ENCODE measurements at places on chromosomes 12 and 14.

- DNase-seq: no peak
These were observed 18.0 kb upstream of the RFX4 start for GRCh38 chr12:106564678-106565329.

- no peak for DNase-seq
These were observed 464.0 kb downstream of the RAD51B start for GRCh38 chr14:68283378-68284123.

DNA sequence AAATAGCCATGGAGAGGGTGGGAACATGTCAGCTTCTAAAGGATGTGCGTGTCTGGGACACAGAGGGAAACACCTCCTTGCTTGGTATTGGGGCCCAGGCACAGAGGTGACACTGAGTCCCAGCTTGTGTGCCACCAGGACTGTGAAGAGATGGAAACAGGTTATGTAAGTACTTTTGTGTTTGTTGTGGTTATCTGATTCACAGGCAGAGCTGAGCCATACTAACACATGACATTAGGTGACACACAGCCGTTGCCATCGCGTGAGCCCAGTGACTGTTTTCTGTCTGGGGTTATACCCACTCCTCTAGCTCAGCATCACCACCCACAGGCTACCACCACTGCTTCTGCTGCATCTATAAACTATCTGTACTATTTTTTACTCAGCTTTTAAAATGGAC lies 12.1 kb upstream of the FLVCR2 start:
- no peak for DNase-seq

DNA sequence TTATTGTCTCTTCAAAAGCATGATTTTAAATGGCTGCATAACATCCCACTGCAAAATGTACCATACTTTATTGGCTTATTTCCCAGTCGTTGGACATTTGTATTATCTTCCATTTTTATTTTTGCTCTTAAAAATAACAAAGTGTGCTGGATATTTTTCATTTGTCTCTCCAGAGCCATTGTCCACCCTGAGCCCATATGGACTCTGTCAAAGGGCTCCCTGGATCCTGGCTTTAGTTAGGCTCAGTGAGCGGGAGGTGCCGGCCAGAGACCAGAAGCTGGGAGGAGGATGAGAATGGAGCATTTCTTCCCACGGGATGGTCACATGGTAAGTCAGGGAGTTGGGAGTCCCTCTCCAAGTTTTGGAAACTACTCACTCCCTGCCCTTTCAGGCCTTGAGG lies 296.9 kb downstream of the NUAK1 start:
- no peak for DNase-seq

DNA sequence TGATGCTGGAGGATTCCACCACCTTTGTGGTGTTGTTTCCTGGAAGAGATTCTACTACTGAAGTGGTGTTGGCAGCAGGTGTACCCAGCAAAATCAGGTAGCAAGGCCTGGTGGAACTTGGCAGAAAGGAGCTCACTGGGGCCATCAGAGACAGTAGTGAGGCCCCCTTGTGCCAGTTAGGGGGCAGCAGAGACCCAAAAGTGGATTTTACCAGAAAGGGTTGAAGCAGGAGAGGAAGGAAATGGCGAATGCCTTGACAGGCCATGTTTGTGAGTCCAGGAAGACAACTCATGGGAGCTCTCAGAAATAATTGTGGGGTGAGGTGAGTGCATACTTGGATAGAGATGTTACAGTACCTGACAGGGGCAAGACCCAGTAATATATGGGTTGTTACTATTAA lies 137.7 kb upstream of the FGD4 start:
- peak; percentile 19 for DNase-seq

DNA sequence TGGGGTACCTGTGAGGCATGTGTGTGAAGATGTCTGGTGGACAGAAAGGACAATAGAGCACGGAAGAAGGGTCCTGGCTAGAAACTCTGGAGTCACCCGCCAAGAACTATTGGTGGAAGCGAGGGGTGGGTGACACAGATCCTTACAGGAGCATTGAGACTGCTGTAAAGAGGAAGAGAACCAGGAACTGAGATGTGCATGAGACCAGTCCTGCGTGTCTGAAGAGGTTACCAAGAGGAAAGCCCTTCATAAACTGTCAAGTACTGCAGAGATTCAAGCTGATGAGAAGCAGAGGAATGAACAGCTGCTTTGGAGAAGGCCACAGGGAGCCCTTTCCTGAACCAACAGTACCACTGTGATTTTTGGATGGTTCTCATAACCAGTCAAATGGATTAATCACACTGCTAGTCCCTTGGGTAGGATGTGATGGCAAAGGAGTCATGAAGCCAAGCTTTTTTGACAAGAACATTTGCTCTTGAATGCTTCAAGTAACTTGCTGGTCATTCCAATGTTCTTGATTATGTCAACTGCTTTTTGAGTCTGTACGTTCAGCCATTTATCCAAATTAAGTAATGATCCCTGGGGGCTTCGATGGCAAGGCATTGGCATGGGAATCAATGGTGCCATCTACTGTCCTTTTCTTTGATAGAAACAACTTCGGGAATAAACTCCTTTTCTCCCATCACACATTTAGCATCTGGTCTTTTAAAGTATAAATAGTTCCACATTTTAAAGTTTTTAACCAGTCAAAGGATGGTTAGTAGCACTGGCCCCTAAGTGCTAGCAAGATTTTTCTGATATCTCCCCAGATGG lies 42.9 kb downstream of the GPR135 start:
- DNase-seq: peak; percentile 34

Data from cardiac muscle cell (in vitro differentiated cells and primary cell).